AML-193 (cell line): ENCODE measurements at places on chromosomes 12 and 14.

GRCh38 chr12:68452078-68452715 lies 120.0 kb upstream of the MDM1 start:
- no peak for DNase-seq

DNA sequence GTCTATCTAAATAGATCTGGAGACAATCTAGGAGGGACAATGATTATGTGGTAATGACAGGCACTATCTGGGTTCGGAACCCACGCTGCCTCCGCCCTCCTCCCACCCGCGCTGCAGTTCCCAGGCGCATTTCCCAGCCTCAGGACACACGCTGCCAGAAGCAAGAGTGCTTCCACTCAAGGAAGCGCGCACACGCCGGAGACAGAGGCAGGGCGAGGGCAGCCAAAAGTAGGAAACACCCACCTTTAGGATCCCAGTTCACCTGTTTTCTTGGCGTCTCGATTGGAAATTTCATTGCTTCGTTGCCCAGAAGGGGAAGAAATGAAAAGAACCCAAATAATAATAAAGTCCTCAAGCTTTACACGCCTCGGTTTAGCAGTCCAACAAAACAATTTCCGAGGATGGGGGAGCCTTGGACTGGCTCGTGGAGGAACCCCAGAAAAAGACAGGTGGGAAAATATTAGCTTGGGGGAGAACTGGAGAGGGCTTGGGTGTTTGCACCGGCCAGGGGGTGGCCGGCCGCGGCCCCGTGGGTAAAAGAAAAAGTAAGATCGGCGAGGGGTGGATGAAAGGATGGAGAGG lies 474 bp downstream of the KCNK10 start:
- DNase-seq, result no peak

DNA sequence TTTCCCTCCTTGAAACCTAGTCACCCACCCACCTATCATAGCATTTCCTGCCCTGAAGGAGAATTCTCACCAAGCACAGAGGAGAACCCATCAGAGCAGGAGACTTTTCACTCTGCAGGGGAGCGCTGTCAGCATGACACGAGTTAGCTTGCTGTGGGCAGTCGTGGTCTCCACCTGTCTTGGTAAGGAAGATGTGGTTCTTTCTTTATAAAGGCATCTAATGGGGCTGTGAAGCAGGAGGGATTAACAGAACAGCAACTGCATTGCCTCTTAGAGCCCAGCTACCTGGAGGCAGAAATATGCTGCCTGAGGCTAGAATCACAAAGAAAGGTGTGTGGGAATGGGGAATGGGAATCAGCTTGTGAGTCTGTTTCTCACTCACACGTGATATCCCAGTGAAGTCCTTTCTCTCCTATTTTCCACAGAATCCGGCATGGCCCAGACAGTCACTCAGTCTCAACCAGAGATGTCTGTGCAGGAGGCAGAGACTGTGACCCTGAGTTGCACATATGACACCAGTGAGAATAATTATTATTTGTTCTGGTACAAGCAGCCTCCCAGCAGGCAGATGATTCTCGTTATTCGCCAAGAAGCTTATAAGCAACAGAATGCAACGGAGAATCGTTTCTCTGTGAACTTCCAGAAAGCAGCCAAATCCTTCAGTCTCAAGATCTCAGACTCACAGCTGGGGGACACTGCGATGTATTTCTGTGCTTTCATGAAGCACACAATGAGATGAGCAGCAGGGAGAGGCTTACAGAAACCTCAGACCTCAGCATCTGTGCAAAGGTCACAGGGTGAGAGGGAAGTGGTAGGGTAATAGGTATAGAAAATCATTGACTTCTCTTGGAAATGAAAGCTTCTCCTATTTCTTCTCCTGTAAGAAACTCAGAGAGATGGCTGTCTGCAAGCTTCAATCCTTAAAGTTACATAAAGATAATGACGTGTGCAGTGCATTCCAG lies 316.9 kb downstream of the DAD1 start:
- no peak for DNase-seq

DNA sequence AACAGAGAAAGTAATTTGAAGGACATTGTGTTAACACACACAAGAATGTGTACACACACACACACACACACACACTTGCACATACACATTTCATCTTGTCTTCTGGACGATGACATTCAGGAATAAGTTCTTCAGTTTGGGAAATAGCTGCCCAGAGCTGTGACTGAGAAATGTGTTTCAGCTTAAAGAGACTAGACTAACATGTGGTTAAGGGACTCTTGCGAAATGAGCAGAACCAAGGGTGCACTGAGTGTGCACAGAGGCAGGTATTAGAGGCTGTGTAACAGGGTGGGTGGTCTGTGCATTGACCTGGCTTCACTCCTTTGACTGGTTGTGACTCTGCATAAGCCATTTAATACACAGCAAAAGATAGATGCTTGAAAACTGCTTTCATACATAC lies 29.4 kb upstream of the KCNA5 start:
- DNase-seq, result no peak

- no peak for DNase-seq
These were observed 10.0 kb upstream of the LRTM2 start for GRCh38 chr12:1810201-1810930.

- no peak for DNase-seq
These were observed 10.7 kb upstream of the FBRSL1 start for GRCh38 chr12:132479291-132479690.

GRCh38 chr14:104968153-104968527 lies 10.0 kb downstream of the AHNAK2 start:
- no peak for DNase-seq

DNA sequence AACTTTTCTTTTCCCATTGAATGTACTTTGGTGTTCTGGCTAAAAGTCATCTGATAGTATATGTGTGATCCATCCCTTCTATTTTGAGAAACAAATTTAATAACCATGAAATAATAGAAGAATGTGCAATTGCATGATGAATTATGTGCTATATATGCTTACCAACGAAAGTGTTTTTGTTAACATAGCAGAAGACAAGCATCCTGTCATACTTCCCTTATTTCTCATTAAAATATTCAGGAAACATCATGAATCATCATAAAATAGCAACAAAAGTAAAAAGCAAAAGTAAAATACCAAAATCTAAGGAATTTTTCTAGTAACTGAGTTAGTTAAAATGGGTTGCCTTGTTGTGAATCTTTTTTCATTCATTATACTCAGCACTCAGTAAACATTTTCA lies 409.0 kb upstream of the PDE3A start:
- no peak for DNase-seq

DNA sequence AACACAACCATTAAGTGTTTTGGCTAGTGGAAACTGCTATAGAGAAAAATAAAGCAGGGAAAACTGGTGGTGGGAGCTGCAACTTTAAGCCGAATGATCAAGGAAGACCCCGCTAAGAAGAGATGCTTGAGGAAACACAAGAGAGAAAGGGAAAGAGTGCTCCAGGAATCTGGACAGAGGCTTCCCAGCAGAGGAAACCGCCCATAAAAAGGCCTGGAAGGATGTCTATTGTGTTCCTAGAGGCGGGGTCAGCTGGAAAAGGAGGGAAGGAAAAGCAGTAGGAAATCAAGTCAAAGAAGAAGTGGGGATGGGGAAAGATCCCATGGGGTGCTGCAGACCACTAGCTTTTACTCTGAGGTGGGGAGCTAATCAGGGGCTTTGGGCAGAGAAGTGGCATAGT lies 12.4 kb downstream of the SLC2A13 start:
- no peak for DNase-seq

GRCh38 chr12:18430425-18431048 lies 169.2 kb downstream of the PIK3C2G start:
- peak; percentile 21 for DNase-seq
